ENCODE measurements at places on chromosomes 7 and 10.

DNA sequence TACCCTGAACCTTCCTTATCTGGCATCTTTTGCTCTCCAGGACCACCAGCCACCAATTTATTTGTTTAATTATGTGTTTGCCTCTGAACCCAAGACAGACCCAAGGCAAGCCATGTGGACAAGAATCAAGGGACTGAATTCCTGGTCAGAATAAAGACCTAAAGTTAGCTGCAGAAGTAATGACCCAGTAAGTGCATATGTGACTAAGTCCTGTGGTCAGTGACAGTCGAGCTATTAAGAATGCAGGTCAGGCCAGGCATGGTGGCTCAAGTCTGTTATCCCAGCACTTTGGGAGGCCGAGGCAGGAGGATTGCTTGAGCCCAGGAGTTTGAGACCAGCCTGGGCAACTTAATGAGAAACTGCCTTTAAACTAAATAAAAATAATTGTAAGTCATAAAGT, 139.4 kb downstream of the CCDC71L start:
- DNase-seq = no peak

DNA sequence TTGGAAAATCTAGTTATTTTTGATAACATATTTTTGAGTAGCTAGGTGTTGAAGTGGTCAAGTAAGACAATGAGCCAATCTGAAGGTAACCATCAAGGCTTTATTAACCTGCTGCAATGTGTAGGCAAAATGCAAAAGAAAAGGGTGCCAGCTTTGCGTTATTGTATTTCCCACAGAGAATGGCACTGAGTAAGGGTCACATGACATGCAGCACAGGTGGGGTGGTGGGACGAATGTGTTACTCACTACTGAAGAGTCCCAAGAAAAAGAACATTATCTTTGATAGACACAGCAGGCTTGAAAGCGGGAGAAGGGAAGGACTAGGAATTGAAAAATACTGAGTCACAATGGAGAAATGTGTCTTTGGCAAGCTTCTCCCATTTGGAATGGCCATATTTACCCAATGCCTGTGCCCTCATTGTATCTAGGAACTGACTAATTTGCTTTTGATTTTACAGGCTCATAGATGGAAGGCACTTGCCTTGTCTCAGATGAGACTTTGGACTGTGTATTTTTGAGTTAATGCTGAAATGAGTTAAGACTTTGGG, 898.6 kb upstream of the POT1 start:
- no peak for DNase-seq

DNA sequence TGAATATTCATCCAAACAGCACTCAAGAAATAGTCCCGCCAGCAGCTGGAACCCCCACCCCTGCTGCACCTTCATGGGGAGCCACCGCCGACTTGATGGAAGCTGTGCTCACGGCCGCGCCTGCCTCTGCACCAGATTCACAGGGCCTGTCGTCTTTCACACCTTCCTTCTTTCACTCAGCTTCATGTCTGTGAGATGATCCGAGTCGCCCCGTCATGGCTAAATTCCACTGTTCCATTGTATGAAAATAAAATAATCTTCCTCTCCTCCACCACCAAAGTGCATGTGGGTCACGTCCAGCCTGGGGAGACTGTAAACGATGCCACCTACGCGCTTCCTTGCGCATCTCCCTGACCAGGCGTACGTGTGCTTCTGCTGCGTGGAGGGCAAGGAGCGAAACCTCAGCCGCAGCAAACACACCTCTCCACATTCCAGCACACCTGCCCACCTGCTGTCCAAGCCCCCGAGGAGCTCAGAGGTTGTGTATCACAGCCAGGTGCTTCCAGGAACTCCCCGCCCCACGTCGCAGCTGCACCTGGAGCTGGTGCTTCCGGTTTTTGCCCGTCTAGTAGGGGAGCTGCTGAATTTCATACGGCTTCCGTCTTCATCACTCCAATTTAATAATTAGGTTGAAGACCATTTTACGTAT, 137.0 kb downstream of the PTPRN2 start:
- no peak for DNase-seq

DNA sequence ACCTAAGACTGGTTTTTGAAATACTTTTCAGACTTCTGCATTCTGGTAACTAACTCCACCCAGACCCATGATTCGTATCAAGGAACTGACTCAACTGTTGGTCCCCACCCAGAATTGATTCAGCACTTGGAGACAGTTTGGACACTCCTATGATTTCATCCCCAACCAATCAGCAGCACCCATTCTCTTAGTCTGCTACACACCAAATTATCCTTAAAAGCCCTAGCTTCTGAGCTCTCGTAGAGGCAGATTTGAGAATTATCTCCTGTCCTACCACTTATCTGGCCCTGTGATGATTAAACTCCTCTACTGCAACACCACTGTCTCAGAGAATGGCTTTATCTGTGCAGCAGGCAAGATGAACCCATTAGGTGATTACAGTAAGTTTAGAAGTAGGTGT, 7.7 kb upstream of the GSTO1 start:
- no peak for DNase-seq

DNA sequence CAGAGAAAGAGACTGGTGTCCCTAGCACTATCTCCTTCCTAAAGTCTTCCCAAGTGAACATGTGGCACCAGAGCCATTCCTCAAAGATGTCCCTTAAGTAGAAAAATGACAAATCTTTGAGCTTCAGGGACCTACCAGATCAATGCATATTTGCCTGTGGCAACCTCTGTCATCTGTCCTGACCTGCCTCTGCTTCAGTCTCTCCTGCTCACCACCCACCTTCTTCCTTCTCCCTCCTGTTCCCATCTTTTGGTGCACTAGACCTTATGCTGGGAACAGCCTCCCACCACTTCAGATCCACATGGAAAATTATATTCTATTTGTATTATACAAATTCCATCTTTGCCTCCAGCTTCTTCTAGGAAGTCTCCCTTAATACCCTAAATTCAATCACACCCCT, 386.4 kb downstream of the PLXNA4 start:
- no peak for DNase-seq

- no peak for DNase-seq
Measured at GRCh38 chr7:24972991-24973390, 7.0 kb downstream of the OSBPL3 start.

Measured in activated CD8-positive, alpha-beta memory T cell treated with anti-CD3 and anti-CD28 coated beads, Interleukin-2, amount 50 U/mL, for 48 hours (primary cell).